ENCODE measurements at places on chromosomes 4 and X.
A peak's percentile ranks its signal among the peaks of the same experiment; 100 is the strongest.

GRCh38 chr4:101259876-101260275 is 87.5 kb downstream of the PPP3CA start:
- DNase-seq: no peak

DNA sequence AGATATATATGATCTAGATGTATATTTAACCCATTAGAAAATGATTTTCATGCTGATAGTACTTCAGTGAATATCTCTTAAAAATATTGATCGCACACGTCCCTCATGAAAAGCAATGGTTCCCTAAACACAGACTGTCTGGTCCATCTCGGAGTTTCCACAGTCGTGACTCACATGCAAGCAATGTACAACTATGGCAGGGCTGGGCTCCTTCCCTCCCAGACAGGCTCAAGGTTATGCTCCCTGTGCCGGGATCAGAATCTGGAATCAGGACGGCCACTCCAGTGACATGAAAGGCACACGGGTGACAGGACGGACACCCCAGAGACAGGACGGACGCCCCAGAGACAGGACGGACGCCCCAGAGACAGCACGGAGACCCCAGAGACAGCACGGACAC is 40.2 kb upstream of the PPP2R3B start:
- peak; percentile 31 for DNase-seq

- DNase-seq: no peak
These were observed 58.2 kb upstream of the FBXW7 start for GRCh38 chr4:152594057-152594456.

DNA sequence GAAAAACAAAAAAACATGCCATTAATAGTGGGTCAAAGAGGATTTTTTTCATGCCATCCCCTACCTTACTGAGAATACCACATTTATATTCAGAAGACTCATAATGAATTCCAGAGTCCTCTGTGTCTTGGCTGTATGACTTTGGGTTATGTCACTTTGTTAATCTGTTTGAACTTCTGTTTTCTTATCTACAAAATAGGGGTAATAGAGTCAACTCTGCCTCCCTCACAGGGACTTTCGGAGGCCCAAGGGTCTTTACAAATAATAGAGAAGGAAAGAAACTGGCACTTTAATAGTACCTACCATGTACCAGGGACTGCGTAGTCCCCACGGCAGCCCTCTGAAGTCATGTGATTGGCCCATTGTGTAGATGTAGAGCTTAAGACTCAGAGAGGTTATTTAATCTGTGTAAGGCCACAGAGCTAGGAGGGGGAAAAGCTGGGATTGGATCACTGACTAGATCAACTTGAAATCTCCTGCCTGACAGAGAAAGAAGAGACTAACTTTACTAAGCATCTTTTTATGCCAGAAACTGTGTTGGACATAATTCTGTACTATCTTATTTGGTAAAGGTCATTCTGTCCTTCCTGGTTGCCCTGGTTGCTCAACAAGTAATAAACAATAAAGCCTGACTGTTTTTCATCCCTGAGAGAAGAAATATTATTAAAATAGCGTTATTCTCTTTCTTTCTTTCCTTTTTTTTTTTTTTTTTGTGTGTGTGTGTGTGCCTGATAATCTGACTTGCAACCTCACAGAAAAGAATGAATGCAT is 59.6 kb downstream of the NFKB1 start:
- no peak for DNase-seq

GRCh38 chr4:172352356-172352755 is 539.2 kb downstream of the GALNTL6 start:
- no peak for DNase-seq

DNA sequence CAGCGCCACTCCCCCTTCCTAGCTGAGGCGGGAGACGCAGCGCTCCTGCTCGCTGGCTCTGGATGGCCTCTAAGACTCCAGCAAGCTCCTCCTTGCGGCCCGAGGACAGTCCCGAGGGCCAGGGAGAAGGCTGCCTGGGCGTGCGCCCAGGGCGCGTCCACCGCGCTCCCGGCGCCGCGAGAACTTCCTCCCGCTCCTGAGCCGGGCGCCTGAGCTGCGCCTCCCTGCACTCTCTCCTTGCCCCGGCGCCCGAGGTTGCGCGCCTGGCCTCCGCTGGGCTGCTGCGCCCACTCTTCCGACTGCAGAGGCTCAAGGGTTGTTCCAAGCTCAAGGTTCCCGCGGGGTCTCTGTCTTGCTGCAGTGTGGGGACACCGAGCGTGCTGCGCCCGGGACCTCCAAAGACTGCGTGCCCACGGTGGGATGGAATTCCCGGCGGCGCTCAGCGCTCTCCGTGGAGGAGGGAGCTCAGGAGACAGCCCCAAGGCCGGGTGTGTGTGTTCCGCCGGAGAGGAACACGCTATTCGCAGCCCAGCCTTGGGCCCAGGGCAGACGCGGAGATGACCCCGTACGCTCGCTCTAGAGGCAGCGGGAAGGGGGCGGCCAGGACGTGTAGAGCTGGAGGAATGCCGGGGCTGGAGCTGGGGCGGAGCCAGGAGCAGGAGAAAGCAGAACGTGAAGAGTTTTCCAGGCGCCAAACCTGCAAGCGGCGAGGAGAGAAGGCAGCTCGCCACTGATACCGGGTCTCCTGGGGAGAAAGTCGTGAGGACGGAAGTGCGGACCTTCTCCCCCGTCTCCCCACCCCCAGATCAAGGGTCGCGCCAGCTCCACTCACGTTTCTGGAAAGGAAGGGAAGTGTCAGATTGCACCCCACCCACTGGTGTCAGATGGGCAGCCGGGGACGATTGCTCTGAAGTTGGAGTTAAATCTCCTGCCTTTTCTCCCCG is at the start of gene ARHGAP6:
Gene ARHGAP6, minus strand, starts transcription at position 753 of the 944 bp plus-strand sequence. CDS start 1,092 bp downstream, outside the sequence.
- peak; percentile 54 for DNase-seq

GRCh38 chrX:116435597-116435996 is 809 bp upstream of the SLC6A14 start:
- no peak for DNase-seq

DNA sequence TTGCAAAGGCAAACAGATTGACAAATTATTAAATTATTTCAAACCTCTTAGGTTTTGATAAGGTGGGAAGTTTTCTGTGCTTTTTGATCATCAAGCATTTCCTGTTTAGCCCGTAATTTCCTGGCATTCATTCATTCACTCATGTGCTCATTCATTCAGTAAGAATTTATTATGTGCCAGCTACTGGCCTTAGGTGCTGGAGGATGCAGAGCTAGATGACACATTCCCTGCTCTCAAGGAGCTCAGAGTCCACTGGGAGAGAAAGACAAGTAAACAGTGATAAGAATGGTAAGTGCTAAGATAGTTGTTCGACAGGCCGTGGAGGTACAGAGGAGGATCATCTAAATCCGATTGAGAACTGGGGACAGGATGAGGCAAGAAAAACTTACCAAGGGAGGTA is 153.0 kb downstream of the DCTD start:
- peak; percentile 80 for DNase-seq

DNA sequence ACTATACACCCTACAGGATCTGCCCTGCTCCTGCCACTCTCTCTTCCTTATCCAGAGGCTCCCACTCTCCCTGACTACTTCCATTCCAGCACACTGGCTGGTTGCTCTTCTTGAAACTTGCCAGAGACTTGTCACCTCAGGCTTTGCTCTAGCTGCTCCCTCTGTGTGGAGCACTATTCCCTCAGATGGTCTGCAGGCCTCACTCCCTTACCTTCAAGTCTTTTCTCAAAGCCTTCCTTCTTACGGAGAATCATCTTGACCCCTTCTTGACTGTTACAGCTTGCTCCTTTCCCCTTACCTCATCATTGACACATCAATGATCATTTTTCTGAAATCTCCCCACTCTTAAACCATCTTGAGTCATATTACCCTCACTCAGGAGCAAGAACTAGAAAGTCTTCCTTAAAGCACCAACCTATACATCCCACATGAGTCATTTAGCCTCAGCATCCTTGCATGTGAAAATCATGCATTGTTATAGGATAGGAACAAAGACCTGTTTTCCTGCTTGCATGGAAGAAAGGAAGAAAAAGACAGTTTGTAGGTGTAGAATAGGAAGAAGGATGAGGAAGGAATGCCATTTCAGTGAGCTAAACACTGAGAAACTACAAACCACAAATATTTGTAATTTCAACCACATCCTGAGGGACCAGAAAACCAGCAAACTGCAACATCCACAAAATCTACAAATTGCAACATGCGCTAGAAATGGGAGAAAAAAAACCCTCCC is 55.7 kb downstream of the ANTXR2 start:
- peak; percentile 79 for DNase-seq

DNA sequence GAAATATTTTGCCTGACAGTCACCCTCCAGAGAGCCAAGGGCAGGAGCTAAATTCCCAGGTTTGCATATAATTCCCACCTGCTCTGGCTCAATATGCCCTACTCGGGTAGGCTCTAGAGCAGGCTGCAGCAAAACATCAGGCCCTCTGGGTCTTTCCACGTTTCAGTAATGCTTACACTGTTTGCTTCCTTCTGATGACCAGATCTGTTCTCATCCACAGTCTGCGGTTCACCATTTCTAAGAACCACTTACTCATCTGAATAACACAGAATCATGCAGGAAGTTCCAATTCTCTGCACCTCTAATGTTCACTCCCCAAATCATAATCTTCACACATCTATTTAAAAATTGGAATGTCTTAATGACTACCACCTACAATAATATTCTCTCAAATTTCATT is 141.4 kb downstream of the PPP3CA start:
- peak; percentile 37 for DNase-seq

DNA sequence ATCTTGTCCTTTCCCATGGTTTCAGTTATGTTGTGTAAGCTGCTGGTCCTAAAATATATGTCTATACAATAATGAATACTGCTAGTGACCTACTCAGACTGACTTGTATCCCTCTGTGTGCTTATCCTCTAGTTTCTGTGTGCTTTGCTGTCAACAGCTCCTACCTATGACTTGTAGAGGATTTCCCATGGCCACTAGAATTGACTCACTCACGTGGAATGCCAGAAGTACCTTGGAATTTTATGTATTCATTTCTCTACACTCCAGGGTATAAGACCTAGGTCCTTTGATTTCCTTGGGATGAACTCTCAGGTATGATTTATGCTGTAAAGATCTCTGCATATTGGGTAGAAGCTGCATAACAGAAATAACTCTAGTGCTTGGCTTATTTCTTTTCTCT is 279.9 kb upstream of the SLIT2 start:
- peak; percentile 83 for DNase-seq

- DNase-seq: no peak
These were observed 73.6 kb downstream of the STK32B start for GRCh38 chr4:5124876-5125275.

- no peak for DNase-seq
These were observed 43.6 kb upstream of the UPRT start for GRCh38 chrX:75230296-75230695.

- DNase-seq: peak; percentile 90
These were observed 22.9 kb upstream of the STPG2 start for GRCh38 chr4:98166025-98166730.

GRCh38 chrX:68431836-68432235 is 1.5 kb downstream of the OPHN1 start:
- DNase-seq: no peak

DNA sequence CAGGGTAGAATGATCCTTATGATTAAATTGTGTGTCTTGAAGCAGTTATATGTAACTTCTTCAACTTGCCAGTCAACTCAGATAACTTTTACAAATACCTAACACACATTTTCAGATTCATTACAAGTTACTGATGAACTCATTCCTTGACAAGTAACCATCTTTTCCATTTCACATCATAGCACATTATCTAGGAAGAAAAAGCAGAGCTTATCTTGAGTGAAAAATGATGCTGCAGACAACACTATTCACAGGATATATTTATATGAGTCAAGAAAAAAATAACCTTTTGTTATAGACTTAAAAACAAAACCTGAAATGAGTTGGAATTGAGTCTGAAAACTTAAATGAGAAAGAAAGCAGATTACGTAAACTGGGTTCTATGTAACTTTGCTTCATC is 68.9 kb downstream of the LEF1 start:
- DNase-seq: no peak

GRCh38 chr4:179927473-179927872 is 2315.7 kb upstream of the TENM3 start:
- DNase-seq: no peak

- peak; percentile 96 for DNase-seq
These were observed 191.4 kb downstream of the SPRY1 start for GRCh38 chr4:123587983-123588494.

GRCh38 chr4:45484740-45485139 is 639.1 kb downstream of the GABRG1 start:
- DNase-seq: no peak

DNA sequence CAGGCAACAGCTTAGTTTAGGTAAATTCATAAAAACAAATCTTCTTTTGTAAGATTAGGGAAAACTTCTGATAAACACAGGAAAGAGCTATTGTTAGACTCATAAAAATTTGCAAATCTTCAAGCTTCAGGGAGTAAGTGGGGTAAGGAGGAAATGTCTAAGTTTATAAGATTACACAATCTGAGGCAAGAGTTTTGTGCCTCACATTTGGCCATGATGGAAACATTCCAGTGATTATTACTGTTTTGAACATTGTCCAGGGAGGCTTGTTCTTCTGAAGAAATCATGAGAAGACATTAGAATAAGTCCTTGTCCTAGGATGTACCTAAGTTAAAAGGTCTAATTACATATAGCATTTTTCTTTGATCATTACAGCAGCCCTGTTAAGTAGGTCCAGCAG is 72.8 kb downstream of the MAOB start:
- DNase-seq: peak; percentile 13

DNA sequence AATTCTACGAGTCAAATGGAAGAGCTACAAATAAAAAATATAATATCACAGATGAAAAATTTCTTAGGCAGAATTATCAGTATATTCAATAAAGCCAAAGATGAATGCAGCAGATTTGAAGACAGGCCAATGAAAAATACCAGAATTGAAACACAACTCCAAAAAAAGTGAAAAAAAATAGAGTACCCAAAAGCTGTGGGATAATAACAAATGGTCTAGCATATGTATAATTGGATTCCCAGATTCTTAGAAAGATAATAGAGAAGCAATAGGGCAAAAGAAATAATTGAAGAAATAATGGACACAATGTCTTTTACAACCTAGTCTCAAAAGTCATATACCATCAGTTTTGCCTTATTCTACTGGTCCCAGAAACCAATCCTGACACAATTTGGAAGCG is 4.4 kb downstream of the ANAPC10 start:
- no peak for DNase-seq

- DNase-seq: no peak
These were observed 12.1 kb downstream of the DOK7 start for GRCh38 chr4:3475041-3475712.

GRCh38 chrX:43349363-43349762 is 306.7 kb upstream of the MAOA start:
- peak; percentile 24 for DNase-seq

DNA sequence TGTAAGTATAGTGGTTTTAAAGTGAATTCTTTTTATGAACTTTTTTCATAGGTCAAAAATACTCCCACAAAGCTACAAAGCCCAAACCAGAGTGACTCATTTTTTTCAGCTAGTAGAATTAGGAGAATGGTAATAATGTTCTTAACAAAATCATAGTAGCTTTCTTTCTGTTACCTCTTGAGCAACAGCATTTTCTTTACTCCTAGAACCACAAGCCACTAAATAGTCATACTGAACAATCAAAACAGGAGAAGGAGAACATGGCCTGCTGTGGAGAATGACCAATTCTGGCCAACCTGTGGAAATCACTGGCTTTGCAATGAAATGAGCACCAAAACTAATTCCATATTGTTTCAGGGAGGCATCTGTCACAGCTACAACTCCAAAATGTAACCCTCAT is 112.9 kb downstream of the AMMECR1 start:
- DNase-seq: peak; percentile 85

GRCh38 chrX:150575419-150575814 is 7.0 kb downstream of the MTM1 start:
- DNase-seq: peak; percentile 94

- no peak for DNase-seq
These were observed 318.0 kb upstream of the TAPT1 start for GRCh38 chr4:16544251-16544721.

Data from M059J (cell line).